Fibroblast of skin of back (primary cell): ENCODE measurements at places on chromosomes 7 and 10.

DNA sequence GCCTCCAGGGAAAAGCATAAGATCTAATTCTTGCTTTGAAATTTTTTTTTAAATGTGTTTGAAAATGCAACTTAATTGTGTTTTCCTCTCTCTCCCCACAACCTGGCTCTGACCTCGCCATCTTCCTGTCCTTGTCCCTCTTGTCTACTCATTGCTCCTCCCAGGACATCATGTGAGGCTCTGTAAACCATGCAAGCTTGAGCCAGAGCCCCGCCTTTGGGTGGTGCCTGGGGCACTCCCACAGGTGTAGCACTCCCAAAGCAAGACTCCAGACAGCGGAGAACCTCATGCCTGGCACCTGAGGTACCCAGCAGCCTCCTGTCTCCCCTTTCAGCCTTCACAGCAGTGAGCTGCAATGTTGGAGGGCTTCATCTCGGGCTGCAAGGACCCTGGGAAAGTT is 9.8 kb upstream of the CDHR1 start:
- no peak for DNase-seq

GRCh38 chr7:51645255-51645654 is 328.6 kb upstream of the COBL start:
- DNase-seq: no peak

DNA sequence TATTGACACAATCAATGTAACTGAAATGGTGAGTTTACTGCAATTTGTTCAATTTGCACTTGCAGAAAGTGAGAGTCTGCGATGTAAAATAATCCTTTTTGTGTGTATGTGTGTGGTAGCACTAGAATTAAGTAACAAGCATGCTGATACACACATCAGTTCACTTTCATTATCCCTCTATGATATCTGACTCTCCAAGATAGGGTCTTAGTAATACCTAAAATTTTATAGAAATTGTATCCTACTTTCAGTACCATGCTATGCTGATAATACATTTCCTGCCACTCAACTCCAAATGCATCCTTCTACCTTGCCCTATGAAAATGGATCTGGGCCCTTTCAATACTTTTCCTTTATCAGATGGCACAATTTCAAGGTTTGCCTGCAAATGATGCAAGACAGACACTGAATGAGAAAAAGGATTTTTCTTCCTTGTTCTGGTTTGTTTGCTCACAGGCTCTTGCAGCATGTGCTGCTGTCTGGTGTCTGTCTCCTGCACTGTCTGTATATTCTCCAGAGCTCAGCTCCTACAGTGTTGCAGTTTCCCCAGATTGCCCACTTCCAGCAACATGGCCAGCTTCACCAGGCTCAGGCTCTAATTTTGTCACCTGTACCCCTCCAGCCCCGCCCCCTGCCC is 297.9 kb upstream of the HGF start:
- no peak for DNase-seq

- DNase-seq: no peak
Measured at GRCh38 chr7:43602256-43602655, 19.3 kb downstream of the STK17A start.

- no peak for DNase-seq
Measured at GRCh38 chr7:4188651-4189050, 493.4 kb upstream of the FOXK1 start.

DNA sequence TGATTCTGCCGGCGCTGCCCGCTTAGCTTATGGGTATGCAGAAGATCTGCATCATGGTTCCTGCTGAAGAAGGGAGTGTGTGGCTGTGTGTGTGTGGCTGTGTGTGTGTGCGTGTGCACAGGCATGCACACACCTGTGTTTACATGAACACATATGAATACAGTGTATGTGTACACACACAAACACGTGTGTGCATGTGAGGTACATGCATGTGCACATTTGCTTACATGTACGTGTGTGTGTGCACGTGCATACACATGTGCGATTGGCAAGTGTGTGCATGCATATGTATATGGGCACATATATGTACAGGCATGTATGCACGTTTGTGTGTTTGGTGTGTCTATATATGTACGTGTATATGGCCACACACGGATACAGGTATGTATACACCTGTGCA is 16.4 kb upstream of the FAM20C start:
- no peak for DNase-seq

GRCh38 chr7:155809947-155810769 is 2.1 kb downstream of the SHH start:
- DNase-seq: no peak

DNA sequence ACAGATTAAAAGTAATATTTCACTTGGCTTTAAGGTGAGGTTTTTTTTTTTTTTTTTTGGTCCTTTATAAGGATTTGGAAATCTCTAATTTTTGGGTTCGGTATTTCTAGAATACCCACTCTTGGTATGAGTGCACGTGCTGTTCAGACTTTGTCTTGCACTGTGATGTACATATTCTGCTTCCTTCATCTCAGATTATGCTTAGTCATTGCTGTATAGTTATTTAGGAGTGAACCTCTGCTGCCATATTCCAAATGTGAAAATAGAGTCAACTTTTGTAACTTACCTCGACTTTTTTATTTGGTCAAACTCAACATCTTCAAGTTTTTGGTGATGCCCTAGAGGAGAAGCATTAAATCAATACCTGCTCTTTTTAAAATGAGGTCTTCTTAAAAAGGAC is 40.1 kb upstream of the HBP1 start:
- DNase-seq: no peak

- peak; percentile 37 for DNase-seq
Measured at GRCh38 chr7:103718482-103719061, 270.9 kb downstream of the RELN start.
